ENCODE measurements at places on chromosomes 1 and 21.
A peak's percentile ranks its signal among the peaks of the same experiment; 100 is the strongest.

DNA sequence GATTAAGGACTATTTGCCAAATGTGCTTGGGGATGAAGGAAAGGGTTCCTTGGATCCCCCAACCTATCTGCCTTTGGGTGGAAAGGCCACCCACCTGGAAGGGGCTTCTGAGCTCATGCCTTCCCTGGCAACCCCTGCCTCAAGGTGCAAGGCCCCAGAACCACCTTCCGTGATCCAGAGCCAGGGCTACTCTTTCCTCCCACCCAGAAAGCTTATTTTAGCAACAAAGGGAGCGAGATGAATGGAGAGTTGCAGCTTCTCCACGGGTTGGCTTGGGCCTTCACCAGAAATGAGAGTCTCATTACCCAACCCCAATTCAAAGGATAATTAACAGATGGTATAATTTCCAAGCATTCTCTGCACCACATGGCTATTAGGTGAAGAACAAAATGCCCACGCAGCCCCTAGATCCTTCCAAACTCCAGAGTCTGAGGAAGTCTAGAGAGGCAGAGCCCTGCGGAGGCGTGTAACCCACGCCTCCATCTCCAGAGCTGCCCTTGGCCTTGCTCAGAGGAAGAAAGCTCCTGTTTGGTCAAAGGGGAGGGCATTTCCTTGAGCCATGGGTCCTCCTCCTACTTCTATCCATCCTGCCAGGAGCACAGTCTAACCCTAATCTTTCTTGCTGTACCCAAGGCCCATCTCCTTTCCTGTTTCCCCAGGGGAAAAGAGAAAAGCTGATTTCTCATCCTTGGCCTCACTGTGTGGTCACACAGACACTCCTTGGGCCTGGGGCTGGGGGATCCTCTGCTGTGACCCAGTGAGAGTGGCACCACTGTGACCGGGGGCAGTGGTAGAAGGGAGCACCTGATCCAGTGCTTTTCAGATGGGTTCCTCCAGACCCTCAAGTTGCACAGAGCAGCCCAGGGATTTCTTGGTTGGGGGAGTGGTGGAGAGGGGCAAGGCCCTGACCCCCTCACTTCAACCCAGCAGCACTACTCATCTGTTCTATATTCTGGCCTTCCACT, 1.7 kb upstream of the CELSR2 start:
- no peak for DNase-seq

GRCh38 chr1:186633116-186633515, 47.1 kb downstream of the PTGS2 start:
- no peak for DNase-seq

DNA sequence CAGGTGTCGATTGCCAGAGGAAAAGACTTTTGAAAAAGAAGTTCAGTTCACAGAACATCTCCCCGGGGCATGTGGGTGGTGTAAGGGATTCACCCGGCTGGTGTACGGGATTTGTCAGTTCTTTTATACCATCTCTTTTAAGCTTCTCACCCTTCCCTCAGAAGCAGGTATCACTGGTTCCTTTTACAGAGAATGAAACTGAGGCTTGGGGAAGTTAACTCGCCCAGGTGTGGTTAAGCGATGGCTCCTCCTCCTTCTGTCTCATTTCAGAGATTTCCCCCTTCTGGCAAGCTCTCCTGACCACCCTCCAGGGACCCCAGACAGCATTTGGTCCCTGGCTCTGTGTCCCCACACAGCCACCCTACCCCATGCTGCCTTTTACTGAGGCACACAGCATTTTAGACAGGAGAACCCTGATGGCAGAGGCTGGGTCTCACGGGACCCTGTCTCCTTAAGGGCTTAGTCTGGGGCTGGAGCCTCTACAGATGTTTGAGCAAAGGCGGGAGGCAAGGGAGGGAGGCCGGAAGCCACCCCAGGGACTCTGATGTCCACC, 2.8 kb upstream of the ECE1 start:
- no peak for DNase-seq

DNA sequence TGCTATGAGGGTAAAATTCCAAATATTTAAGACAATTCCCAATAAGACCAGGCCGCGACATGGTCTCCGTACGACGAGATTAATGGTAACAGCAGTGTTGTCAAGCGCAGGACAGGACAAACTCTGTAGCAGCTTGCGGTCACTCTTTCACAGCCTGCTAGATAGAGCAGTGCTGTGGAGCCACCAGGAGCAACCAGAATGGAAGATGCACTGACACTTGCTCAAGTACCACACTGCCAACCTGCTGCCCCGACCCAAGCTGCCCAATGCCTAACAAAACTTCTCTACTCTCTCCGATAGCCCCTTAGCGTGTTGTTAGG, 636 bp downstream of the WARS2 start:
- no peak for DNase-seq

GRCh38 chr1:8711151-8711550, 106.3 kb downstream of the RERE start:
- no peak for DNase-seq

GRCh38 chr21:33945652-33946270, 30.2 kb upstream of the ATP5PO start:
- no peak for DNase-seq

DNA sequence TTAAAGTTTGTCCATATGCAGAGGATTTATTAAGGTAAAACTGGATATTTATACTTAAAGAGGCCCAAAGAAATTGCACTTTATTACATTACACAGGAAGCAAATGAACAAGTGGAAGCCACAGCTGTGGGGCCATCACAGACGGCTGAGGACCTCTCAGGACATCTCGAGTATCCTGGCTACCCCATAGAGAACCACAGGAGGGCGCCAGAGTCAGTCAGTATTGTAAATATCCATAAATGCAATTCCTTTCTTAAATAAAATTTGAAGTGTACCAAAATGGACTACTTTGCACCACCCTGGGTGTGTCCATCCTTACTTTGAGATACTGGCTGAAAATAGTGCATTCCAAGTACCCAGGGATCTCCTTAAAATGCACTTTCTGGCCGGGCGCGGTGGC, 257.2 kb downstream of the MRPL39 start:
- DNase-seq, result peak; percentile 17

DNA sequence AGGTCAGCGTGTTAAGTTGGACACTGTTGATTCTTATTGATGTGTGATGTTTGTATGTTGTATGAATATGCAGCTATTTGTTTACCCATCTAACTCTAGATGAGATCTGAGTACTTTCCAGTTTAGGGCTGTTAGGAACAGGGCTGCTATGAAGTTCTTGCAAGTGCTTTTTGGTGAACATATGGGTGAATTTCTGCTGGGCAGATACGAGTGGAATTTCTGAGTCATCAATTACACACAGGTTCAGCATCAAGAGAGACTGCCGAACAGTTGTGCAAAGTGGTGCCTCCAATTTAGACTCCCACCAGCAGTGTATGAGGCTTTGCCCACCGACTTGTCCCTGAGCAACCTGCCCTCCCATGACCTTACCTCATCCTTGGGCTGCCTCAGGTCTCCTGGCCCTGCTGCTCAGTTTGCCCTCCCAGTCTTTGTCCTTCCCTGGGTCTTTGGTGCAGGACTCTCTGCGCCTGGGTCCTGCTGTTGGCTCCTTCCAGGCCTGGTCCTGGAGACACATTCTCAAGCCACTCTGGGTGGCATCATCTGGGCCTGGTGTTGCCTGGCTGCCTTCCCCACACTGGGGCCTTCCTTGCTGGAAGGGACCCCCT, 343.6 kb downstream of the PTPRU start:
- DNase-seq, result peak; percentile 84

GRCh38 chr1:77990629-77991204, 11.8 kb upstream of the FUBP1 start:
- DNase-seq, result no peak

- no peak for DNase-seq
These were observed 340.2 kb upstream of the ADAMTS5 start for GRCh38 chr21:27306791-27307775.
